ENCODE measurements at places on chromosomes 4 and X. TPM values are rescaled to one million over a fixed set of nuclear protein-coding genes. Genes with fewer than 3 reads are reported as not detected.

TRIM61 gene
- total RNA-seq: 3.6 TPM

RHOXF2B gene
- total RNA-seq: not detected

RAI2 gene
- total RNA-seq: not detected

TMEM184C gene
- total RNA-seq: 27.9 TPM

HSD17B13 gene
- total RNA-seq: 0.35 TPM

FAM47B gene
- total RNA-seq: not detected

ARMCX2 gene
- 8.3 TPM for total RNA-seq

DRD5 gene
- not detected for total RNA-seq

ADH7 gene
- not detected for total RNA-seq

ALG13 gene
- total RNA-seq: 63.4 TPM

- H3K4me1 ChIP-seq: no peaks in the 10 kb centered on the region
- no peak overlapping the region for H3K4me3 ChIP-seq
- H3K27ac ChIP-seq: no peak overlapping the region
- H3K36me3 ChIP-seq: no peaks in the 10 kb centered on the region
- H3K27me3 ChIP-seq: peaks cover 6% of the 10 kb centered on the region
- no peak for DNase-seq
These were observed 201.5 kb upstream of the GATB start for GRCh38 chr4:151962138-151962823.

GRCh38 chr4:139522457-139522856 is 33.6 kb downstream of the SETD7 start:
- H3K4me3 ChIP-seq: no peak overlapping the region
- no peak overlapping the region for H3K27ac ChIP-seq
- DNase-seq: no peak
- H3K4me1 ChIP-seq: peaks cover 9% of the 10 kb centered on the region
- no peaks in the 10 kb centered on the region for H3K27me3 ChIP-seq

DNA sequence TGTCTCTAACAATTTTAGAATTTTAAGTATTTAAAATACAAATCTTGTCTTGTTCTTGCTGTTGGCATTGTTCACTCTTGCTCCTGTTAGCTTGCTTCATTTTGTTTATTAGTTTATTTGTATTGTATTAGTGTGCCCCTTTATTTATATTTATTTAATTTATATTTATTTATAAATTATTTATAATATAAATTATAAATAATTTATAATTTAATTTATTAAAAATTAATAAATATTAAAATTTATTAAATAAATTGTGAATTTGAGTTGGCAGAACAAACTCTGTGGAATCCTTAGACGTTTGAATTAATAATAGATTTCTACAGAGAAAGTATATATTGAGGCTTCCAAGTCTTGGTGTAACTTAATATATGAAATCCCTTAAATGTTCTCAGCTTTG is 331.4 kb downstream of the SPOCK3 start:
- DNase-seq: no peak
- no peak overlapping the region for H3K4me3 ChIP-seq
- no peaks in the 10 kb centered on the region for H3K27me3 ChIP-seq
- H3K4me1 ChIP-seq: no peaks in the 10 kb centered on the region

DNA sequence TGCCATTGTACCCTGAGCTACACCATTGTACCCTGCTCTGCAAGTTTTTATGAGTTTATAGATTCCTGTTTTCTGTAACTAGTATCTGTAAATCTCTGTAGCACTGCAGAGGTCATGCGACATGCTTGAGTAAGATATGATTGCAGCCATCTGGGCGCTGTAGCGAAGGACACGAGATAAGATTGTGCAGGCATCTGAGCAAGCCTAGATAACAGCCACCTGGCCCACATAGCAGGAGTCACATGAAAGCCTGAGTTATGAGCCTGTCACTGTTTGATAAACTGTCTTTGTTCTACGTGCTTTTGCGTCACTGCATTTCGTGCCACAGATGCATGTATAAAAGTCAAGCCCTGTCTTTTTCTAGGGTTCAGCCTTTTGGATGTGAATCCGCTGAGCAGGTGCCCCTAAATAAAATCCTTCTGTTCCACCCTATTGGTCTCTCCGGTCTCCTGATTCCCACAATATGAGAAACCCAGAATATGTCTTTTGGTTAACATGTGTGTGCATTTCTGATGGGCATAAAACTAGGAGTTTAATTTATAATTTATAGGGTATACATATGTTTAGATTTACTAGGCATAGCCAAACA is 327.6 kb upstream of the MAOA start:
- H3K36me3 ChIP-seq: no peaks in the 10 kb centered on the region
- no peak overlapping the region for H3K4me3 ChIP-seq
- H3K27ac ChIP-seq: no peak overlapping the region
- peaks cover 3% of the 10 kb centered on the region for H3K4me1 ChIP-seq
- no peaks in the 10 kb centered on the region for H3K27me3 ChIP-seq
- no peak for DNase-seq

GRCh38 chr4:17163156-17163771 is 264.8 kb upstream of the LDB2 start:
- no peaks in the 10 kb centered on the region for H3K27me3 ChIP-seq
- H3K36me3 ChIP-seq: no peaks in the 10 kb centered on the region
- H3K4me3 ChIP-seq: no peak overlapping the region
- no peak for DNase-seq
- H3K4me1 ChIP-seq: no peaks in the 10 kb centered on the region

- H3K27me3 ChIP-seq: peaks cover 2% of the 10 kb centered on the region
- no peak overlapping the region for H3K4me3 ChIP-seq
- no peaks in the 10 kb centered on the region for H3K36me3 ChIP-seq
- H3K4me1 ChIP-seq: no peaks in the 10 kb centered on the region
These were observed 64.8 kb upstream of the RBPJ start for GRCh38 chr4:26255989-26256388.

- no peaks in the 10 kb centered on the region for H3K4me1 ChIP-seq
- no peak overlapping the region for H3K27ac ChIP-seq
- no peak for DNase-seq
- no peaks in the 10 kb centered on the region for H3K27me3 ChIP-seq
- H3K4me3 ChIP-seq: no peak overlapping the region
- no peaks in the 10 kb centered on the region for H3K36me3 ChIP-seq
These were observed 395.0 kb upstream of the FAT1 start for GRCh38 chr4:187118602-187119120.

DNA sequence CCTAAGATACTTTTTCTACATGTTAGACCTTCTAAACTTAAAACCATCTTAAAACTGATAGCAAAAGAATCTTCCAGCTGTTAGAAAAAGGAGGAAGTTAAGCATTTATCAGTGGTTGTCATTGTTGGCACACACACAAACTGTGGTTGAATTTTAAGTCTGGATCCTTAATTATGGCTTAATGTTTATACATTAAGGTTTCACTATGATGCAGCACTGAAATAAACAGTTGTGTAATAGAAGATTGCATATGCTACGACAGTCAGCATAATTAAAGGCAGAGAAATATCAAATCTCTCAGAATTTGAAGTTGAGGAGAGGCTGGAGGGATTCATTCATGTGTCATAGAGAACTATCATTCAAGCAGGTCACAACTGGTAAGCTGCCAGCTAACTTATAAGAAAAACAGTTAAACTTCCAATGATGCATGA is 32.3 kb downstream of the ADGRA3 start:
- H3K4me3 ChIP-seq: no peak overlapping the region
- H3K27ac ChIP-seq: no peak overlapping the region
- H3K4me1 ChIP-seq: no peaks in the 10 kb centered on the region
- DNase-seq: no peak

DNA sequence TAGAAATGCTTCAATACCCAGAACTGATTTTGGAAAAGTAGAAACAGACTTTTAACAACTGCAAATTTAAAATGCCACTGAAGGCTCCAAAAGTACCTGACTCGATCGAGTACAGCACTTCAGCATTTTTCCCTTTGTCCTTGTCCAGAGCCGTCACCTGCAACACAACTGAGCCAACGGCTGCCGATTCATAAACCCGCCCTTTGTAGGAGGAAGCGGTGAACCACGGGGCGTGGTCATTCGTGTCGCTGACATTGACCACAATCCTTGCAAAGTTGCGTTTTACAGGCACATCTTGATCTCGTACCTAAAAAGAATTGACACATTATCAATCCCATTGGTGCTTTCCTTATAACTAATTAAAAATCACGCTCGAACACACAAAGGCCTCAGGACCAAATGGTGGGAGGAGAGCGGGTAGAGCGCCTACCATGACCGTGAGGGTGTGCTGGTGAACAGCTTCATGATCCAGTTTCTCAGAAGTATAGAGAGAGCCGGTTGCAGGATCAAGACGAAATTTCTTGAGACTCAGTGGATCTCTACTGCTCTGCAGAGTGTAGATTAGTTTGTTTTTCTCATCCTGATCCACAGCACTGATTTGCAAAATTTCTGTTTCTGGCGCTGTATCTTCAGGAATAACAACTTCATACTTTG is 72.8 kb upstream of the MTNR1A start:
- no peak overlapping the region for H3K27ac ChIP-seq
- DNase-seq: no peak
- H3K36me3 ChIP-seq: no peaks in the 10 kb centered on the region
- no peaks in the 10 kb centered on the region for H3K27me3 ChIP-seq
- H3K4me3 ChIP-seq: no peak overlapping the region
- peaks cover 1% of the 10 kb centered on the region for H3K4me1 ChIP-seq

DNA sequence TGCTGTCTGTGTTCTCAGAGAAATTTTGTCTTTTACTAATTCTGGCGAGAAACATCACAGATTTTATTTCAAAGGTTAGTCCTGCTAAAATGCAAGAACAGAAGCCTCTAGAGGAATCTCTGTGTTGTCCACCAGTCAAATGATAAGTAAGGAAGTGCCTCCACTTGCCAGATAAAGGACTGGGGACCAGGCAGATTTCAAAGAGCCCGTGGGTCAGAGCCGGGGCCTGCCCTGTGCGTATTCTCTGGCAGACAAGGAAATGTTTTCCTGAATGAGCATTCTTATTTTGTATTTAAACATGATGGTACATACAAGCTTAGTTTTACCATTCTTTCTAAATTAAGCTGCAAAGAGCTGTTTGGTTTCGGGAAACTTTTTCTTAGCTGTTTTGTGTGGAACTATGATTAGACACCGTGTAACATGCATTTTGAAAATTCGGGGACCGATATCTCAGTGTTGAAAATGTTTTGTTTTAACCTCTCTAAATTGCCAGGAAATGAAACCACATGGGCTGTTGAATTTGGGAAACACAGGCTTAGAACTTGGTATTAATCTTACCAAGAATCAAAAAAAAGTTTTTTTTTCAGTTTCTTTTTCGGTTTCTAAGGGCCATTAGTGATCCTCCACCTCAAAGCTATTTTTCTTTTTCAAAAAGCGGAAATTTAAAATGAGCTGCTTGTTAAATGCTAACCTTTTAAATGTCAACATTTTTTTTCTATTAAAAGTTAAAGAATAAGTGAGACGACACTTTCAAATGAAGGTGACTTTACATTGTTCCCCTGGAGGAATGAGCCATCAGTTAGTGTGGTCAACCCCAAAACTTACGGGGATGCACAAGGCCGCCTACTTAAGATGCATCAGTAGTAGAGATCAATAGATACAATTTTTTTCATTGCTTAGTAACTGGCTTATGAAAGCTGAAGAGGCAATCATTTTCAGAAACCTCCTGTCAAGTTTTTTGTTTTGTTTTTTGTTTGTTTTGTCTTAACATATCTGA is 89.6 kb upstream of the MTM1 start:
- peak overlapping the region; percentile 71 for H3K4me3 ChIP-seq
- no peaks in the 10 kb centered on the region for H3K27me3 ChIP-seq
- no peak for DNase-seq
- peak overlapping the region; percentile 68 for H3K27ac ChIP-seq
- H3K4me1 ChIP-seq: peaks cover 42% of the 10 kb centered on the region

DNA sequence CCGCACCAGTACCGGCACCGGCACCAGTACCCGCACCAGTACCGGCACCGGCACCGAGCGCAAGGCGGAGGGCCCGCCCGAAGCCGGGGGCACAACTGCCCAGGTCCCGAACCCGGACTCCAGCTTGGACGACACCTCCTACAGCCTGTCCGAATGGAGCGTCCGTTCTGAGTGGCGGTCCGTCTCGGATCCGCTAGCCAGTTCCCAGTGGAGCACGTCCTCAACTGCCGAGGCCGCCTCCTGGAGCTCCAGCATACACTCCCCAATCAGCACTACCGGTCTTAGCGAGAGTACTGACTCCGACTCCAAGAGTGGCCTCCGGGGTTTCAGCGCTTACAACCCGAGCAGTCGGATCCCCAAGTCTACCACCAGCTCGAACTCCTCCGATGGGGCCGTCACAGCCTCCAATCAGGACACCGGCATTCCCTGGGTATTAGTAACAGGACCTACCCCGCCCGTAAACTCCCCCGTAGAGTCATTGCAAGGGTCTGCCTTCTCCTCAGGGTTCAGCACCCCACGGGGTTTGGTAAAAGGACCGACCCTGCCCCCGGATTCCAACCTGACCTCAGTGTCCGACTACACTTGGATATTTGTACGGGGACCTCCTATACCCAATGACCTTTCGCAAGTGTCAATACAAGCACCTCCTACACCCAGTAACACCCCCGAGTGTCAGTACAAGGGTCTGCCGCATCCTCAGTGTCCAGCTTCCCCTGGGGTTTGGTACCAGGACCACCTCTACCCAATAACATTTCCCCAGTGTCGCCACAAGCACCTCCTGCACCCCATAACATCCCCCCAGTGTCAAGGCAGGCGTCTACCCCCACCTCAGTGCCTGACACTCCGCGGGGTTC is 721 bp upstream of the MAOA start:
- peak overlapping the region; percentile 93 for H3K4me3 ChIP-seq
- peak overlapping the region; percentile 50 for H3K27ac ChIP-seq
- peaks cover 1% of the 10 kb centered on the region for H3K36me3 ChIP-seq
- DNase-seq: peak; percentile 13
- H3K4me1 ChIP-seq: peaks cover 11% of the 10 kb centered on the region

GRCh38 chr4:107404591-107405300 is 315.3 kb downstream of the PAPSS1 start:
- no peaks in the 10 kb centered on the region for H3K4me1 ChIP-seq
- H3K36me3 ChIP-seq: no peaks in the 10 kb centered on the region
- peaks cover 2% of the 10 kb centered on the region for H3K27me3 ChIP-seq
- H3K27ac ChIP-seq: no peak overlapping the region
- H3K4me3 ChIP-seq: no peak overlapping the region

DNA sequence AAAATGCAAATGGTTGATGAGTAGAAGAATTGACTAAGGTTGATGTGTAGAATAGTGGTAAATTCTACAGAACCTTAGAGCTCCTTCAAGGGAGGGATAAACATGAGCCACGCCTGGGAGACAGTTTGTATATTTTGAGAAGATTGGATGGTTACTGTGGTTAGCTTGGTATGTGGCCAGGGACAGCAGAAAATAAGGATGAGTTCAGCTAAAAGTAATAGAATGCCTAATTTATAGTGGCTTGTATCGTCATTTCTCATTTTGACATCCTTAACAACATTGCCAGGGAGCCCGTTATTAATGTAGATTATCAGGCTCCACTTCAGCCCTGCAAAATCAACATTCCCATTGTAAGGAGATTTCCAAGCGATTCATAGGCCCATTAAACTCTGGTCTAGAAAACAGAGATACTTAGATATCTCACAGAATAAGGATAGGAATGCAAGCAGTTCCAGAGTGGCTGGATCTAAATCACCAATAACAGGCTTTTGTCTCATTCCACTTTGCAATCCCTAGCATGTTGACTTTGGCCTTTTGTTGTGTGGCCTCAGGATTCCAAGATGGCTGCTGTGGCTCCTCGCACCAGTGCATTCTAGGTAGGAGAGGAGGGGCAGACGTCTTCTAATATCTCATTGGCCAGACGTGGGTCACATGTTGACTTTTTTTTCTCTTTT is 6.4 kb upstream of the PTTG2 start:
- no peak overlapping the region for H3K27ac ChIP-seq
- H3K4me3 ChIP-seq: no peak overlapping the region
- H3K36me3 ChIP-seq: peaks cover 36% of the 10 kb centered on the region
- DNase-seq: no peak
- no peaks in the 10 kb centered on the region for H3K27me3 ChIP-seq
- peaks cover 14% of the 10 kb centered on the region for H3K4me1 ChIP-seq

- no peak overlapping the region for H3K4me3 ChIP-seq
- H3K4me1 ChIP-seq: peaks cover 80% of the 10 kb centered on the region
- no peak overlapping the region for H3K27ac ChIP-seq
- no peaks in the 10 kb centered on the region for H3K27me3 ChIP-seq
- DNase-seq: no peak
These were observed 23.1 kb downstream of the EIF4E start for GRCh38 chr4:98905839-98906238.

All from activated B cell treated with CpG ODN at 0.5 μM for 24 hours (primary cell).